T-helper 17 cell (primary cell): ENCODE measurements at places on chromosomes 16 and 17.

DNA sequence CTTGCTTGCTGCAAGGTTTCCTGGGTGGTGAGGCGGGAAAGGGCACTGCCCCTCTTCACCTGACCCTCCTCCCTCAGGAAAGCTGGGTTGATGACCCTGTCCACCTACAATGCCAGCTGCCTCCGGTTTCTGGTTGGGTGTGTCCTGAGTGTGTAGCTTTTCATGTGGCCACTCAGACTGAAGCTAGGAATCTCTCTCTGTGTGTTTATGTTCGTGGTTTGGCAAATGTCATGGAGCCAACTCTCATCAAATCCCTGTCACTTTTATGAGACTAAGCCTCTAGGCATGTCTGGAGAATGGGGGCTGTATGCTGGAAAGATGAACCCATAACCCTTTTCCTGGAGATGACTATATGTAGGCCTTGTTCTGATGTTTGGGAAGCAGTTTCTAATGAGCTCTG, 17.1 kb downstream of the PLEKHG4 start:
- no peak for DNase-seq

DNA sequence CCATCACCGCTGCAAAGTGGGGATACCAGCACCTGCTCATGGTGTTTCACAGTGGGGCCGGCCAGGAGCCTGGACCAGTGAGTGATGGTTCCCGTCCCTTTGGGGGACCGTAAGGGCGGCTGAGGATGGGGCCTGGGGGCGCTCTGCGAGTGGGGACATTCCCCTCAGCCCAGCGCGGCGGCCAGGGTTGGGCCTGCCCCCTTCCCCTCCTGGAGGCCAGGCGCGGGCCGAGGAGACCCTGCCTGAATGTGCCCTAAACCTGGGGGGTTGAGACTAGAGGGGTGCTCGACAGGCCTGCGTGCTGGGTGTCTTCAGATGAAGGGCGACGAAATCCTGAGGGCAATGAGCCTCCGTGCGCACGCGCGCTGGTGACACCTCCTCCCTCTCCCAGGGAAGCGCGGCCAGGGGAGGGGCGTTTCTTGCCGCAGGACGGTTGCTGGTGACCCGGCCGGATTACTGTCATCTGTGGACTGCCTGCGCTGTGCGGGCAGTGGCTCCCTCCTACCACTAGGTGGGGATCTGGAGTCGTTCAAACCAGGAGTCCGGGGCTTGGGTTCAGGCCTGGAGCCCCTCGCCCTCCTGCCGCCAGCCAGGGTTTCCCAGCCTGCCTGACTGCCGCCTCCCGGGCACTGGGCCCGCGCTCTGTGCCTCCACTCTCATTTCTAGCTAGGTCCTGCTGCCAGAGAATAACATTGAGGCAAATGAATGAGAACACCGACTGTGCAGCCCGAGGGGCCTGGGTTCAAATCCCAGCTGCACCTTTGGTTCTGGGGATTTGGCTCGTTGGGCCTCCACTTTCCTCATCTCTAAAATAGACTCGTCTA, 17.1 kb downstream of the TBX2 start:
- DNase-seq, result peak; percentile 48

DNA sequence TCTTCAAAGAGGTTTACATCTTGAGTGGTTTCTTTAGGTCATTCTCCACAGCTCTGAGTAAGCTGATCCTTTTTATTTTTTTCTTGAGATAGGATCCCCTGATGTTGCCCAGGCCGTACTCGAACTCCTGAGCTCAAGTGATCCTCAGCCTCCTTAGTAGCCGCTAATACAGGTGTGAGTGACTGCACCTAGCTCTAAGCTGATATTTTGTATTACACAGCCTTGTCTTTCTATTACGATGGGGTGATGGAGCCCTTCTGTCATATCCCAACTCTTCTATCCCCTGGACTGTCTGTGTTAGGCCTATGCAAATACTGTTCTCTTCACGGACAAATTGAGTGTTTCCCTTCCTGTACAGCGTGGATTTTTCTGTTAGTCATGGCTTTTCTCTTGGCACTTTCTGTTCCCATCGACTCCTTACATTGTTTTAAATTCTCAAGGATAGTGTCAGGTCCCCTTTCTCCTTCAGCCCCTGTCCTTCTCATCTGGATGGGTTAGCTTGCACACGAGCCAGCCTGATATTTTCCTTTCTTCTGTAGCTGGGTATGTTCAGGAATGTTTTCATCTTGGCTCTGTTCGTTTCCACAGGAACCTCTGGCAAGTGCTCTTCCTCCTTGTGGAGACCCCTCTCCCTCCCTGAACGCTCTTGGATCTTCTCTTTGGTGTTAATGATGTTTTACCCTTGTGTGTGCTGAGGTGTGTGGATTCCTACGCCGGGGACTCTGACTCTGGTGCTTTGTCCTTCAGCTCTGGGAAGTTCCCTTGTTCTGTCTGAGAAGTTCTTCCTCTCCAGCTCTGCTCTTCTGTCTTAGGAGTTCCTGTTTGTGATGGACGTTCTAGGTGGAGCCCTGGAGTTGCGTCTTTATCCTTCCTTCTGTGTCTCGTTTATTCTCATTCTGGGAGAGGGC, 2.3 kb downstream of the BANP start:
- no peak for DNase-seq

DNA sequence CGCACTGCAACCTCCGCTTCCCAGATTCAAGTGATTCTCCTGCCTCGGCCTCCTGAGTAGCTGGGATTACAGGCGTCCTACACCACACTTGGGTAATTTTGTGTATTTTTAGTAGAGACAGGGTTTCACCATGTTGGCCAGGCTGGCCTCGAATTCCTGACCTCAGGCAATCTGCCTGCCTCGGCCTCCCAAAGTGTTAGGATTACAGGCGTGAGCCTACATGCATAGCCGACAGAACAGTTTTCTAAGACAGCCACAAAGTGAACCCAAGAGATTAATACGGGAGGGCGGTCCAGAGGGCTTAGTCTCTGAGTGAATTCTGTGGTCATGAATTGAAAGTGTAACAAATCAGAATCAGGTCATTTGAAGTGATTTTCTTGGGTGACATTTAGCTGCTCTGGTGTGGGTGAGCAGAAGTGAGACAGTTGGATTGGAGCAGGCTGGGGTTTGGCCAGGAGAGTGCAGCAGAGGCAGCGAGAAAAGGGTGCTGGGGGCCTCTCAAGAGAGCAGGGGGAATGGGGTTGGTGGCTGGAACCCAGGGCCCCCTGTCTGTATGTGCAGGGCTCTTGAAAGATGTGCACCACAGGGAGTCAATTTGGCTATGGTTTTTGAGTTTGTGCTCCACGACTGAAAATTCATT, 231.4 kb upstream of the WSCD1 start:
- DNase-seq, result no peak

- no peak for DNase-seq
Measured at GRCh38 chr16:68770671-68771070, 33.6 kb downstream of the CDH1 start.

DNA sequence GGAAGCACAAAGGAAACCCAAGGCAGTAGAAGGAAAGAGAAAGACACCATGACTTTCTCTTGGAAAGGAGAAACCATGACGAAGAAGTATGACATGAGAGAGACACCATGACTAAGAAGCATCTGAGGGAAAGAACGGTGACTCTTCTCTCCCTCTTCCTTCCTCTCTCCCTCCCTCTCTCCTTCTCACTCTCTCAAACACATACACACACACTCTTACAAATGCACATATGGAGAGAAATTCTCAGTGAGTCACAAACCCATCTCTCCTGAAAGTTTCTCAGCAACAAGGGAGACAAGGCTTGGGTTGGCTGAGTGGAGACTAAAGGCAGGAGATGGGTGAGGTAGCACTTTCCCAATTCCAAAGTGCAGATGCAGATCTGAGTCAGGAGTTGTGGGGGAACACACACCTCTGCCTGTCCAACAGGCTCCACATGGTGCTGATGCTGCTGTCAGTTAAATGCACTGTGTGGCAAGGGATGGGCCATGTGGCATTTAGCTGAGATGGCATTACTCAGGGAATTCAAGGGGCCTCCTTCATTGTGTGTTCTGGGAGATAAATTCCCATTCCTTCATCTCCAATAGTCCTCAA, 336.7 kb upstream of the C16orf82 start:
- DNase-seq, result no peak

- no peak for DNase-seq
Measured at GRCh38 chr17:74521701-74522201, 9.5 kb downstream of the CD300LB start.

GRCh38 chr16:88749358-88749757, 35.7 kb downstream of the PIEZO1 start:
- no peak for DNase-seq

- no peak for DNase-seq
Measured at GRCh38 chr17:55383771-55384642, 37.6 kb downstream of the MMD start.

- no peak for DNase-seq
Measured at GRCh38 chr17:83156408-83156807, 77.0 kb downstream of the METRNL start.

DNA sequence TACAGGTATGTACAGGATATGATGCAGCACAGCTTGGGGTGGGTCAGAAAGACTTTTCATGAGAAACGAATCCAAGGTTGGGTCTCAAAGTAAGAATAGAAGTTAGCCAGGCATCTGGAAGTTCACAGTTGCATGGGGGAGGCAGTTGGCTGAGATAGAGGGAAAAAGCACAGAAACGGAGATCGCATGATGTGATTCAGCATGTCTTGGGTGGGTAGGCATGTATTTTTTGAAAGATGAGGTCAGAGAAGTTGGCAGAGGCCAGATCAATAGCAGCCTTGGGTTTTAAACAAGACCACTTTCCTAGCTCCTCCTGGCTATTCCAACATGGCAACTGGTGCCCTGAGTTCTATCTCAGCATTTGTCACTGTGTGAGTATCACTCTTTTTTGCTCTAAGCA, 67.2 kb downstream of the PCTP start:
- DNase-seq, result no peak

DNA sequence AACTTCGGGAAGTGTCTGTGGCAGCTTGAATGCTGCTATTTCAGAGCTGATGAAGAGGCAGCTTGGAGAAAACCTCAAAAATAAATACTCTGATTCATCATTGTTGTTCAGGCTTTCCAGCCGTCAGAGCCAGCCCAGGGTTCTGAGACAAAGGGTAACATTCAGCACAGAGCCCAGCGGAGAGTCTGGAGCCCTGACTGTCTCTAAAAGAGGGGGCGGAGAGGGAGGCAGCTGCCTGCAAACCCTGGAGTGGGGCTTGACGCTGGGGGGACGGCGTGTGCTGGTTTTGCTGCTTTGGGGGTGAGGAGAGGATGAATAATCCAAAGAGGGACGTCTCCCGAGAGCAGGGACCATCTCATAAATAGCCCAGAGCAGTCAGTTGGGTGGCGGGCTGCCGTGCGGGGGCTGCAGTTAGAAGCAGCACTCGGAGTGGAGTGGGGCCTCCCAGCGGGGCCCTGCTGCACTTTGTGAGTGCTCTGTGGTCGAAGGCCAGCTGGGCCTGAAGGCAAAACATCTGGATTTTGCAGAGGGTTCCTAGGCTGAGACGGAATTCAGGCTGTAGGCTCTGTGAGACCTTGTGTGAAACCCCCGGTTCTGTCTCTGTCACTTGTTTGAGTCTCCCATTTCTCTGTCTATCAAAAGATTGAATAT, 237.8 kb downstream of the PRKCA start:
- no peak for DNase-seq

GRCh38 chr16:6032438-6032837, 934.8 kb upstream of the EEF2KMT start:
- DNase-seq, result no peak

- DNase-seq, result no peak
Measured at GRCh38 chr17:59607061-59607460, 12.6 kb upstream of the CLTC start.

DNA sequence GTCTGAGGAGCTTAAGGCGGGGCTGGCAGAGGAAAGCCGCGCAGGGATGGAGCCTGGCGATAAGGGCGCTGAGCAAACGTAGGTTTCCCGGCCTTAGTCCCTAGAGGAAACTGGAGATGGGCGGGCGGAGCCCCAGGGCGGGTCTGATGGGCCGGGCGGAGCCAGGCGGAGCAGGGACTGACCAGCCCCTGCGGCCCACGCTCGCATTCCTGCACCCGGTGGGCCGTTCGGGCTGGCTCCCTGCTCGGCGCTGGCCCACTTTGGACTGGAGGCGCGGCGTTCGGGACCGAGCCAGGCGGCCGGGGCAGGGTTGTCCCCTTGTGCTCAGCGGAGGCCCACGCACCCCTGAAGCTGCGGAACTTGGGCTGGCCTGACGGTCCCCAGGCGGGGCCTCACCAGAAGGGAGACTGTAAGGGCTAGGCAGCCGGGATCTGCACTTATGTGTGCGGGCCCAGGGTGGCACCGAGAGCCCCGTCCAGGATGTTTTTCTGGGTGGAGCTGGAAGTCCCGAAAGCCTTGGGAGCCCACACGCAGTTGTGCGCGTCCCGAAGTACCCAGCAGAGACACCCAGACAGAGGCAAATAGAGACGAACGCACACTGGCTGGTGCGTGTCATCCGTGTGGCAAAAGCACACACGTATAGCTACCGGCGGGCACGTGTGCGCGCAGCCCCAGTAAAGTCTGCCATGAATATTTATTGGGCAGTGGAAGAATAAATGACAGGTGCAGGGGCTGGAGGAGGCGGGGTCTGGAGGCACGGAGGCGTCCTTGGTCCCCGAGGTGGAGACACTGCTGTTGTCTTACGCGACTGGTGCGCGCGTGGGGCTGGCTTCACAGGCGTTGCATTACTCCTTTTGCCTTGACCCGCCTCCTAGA, 1.4 kb downstream of the PYDC1 start:
- DNase-seq, result no peak

GRCh38 chr17:8120520-8121406, 2.4 kb upstream of the ALOXE3 start:
- DNase-seq, result peak; percentile 49

DNA sequence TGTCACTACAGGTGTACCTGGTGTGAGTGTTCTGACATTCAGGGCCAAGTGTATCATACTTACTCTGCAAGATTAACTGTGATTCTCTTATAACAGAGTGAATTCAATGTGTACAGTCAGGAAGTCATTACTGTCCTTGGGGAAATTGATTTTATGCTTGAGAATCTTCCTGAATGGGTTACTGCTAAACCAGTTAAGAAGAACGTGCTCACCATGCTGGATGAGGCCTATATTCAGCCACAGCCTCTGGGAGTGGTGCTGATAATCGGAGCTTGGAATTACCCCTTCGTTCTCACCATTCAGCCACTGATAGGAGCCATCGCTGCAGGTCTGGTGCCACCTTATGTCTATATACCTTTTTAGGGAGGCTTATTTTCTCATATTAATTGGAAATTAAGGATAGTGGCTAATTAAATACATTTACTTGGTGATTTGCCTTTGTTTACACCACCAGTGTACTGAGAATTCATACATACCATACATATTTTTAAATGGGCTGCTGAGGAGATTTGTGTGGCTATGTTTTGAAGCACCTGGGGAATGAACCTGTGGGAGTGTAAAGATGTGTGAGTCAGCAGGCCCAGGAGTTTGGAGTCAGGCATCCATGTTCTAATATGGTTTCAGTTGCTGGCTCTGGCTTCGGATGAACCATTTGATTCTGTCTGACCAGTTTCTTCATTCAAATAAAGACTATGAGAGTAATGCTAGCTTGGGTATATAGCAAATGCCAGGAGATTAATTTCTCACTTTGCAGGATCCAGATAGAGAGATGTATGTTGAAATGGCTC, 3.1 kb downstream of the ALDH3A2 start:
- no peak for DNase-seq

- no peak for DNase-seq
Measured at GRCh38 chr16:64925166-64925565, 196.7 kb downstream of the CDH11 start.

- no peak for DNase-seq
Measured at GRCh38 chr17:20315311-20315710, 152.0 kb downstream of the LGALS9B start.

- DNase-seq, result no peak
Measured at GRCh38 chr17:76887802-76888201, 19.6 kb downstream of the MGAT5B start.
